ENCODE measurements at places on chromosomes 2 and 18. TPM values are rescaled to one million over a fixed set of nuclear protein-coding genes. Genes with fewer than 3 reads are reported as not detected.

The FOXD4L1 gene
- 4.4 TPM for polyA plus RNA-seq

The LDLRAD4 gene
- polyA plus RNA-seq = 8.0 TPM

DNA sequence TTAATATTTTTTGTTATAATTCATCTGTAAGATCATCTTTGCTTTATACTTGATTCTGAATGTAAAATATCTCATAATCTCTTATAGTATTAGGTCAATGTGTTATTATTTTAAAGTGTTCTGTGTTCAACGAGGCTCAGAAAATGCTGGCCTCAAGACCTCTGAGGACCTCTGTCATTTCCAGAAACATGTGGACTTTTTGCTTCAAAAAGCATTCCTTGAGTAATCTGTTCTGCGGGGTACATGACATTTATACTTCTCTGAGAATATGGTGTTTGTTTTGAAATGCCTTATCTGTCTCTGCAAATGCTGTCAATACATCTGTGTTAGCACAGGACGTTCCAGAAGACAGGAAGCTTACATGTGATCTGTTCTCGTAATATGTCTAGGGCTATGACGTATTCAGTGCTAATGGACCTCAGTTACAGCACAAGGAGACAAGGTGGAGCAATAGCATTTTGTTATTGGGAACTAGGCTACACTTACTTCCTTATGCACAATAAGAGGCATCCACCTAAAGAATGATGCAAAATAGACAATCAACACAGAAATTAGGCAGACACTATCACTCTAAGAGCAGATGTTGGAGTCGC lies 37.6 kb upstream of the IL1RL1 start:
- DNase-seq = no peak

The CABYR gene
- 2.7 TPM for polyA plus RNA-seq

GRCh38 chr2:174664084-174664759 lies 66.6 kb upstream of the WIPF1 start:
- no peak for DNase-seq

DNA sequence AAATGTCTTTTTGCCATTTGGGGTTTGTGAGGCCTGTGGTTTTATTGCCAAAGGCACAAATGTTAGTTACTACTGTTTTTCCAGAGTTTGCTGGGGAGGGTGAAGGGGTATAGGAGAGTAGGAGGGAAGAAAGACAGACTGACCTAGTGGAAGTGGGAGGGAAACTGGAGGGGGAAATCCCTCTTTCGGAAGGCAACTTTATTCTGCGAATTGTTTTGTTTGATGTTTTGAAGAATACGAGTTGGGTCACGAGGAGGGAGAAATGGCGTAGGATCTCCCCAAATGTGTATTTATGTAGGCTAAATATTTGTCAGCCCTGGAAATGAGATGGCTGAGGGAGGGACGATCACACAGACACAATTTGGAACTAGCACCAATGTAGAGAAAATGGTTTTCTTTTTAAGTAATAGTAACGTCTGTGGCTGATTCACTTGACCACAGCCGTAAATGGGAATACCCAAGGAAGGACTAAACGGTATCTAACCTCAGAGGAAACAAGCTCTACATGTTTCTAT lies 172.3 kb downstream of the ICOS start:
- DNase-seq = no peak

- no peak for DNase-seq
Measured at GRCh38 chr18:37489998-37490397, 75.6 kb downstream of the CELF4 start.

GRCh38 chr18:73043211-73043610 lies 175.4 kb upstream of the NETO1 start:
- DNase-seq = no peak

DNA sequence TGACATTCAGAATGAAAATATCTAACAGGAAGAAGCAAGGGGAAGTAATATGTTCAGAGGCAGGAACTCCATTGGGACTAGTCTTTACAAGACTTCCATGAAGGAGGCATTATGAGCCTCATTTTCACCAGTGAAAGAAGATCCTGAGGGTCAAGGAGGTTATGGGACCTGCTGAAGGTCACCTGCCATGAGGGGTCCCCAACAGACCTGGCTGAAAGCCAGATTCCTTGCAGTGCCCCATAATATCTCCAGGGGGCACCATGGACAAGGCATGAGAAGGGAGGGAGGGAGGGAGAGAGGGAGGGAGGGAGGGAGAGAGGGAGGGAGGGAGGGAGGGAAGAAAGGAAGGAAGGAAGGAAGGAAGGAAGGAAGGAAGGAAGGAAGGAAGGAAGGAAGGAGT lies 27.9 kb downstream of the XDH start:
- no peak for DNase-seq

GRCh38 chr2:195503208-195503607 lies 153.8 kb upstream of the SLC39A10 start:
- DNase-seq = no peak

DNA sequence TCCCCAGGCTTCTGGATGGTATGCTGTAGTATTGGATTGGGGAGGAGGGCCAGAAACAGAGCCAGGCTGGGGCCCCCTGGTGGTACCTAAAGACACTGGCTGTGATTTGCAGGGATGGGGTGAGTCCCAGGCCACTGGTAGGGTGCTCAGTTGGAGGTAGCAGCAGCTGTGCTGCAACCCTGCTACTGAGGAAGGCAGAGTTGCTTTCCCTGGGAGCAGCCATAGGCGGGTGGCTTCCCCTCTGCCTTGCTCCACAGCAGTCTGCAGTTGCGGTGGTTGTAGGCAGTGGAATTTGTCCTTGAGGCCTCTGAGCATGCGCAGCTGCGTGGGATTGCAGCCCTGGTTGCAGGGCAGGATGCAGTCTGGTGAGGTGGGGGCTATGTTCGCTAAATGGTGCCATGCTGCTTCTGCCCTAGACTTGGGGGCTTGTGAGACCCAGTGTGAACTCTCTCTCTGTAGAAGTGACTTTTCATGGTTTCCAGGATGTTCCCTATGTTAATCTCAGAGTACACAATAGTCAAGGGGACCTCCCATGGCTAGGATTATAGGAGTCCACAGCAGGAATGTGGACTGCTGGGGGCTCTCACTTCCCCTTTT lies 443.5 kb downstream of the XIRP2 start:
- no peak for DNase-seq

GRCh38 chr2:232981767-232982360 lies 31.2 kb downstream of the NGEF start:
- DNase-seq = no peak

DNA sequence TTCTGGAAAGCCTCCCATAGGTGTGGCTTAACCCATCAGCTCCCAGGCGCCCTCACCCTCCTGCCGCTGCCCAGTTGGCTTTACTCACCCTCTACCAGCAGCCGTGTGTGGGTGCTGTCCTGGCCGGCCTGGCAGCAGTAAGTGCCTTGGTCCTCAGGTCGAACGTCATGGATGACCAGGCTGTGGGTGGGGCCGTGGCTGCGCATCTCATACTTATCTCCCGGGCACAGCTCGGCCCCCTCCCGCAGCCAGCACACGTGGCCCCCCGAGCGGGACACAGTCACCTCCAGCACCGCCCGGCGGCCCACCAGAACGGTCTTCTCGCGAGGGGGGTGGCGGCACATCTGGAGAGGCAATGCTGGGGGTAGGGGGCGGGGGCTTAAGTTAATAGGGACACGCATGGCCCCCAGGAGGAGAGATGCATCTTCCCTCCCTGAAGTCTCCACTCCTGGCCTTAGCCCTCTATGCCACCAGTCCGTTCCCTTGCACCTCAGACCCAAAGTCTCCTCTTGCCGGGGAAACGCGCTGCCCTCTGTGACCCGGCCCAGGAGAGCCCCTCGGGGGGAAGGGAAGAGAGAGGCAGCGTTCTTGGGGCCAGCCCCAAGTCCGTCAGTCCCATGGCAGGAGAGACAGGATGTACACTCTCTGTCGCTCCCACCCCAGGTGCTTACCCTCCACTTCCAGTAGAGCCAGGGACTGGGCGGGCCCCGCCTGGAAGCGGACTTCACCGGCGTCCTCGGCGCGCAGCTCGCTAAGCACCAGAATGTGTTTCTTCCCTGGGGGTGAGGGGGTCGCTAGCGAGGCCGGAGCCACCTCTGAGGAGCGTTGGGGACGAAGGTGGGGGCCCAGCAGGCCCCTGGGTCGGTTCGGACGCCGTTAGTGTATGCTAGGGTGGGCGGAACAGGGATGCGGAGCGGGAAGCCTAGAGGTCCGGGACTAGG lies 7.9 kb downstream of the TMEM198 start:
- DNase-seq = peak; percentile 26

DNA sequence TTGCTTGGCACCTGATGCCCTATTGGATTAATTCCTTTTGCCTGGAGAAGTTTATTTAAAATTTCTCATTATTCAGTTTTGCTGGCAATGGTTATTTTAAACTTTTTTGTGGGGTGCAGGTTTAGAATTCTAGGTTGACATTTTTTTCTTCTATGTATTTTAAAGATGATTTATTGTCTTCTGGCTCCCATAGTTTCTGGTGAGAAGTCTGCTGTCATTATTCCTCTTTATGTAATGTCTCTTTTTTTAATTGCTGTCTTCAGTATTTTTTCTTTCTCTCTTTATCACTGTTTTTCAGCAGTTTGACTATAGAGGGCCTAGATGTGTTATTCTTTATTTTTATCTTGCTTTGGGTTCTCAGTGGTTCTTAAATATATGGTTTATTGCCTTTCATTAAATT lies 182.2 kb upstream of the STON1 start:
- no peak for DNase-seq

DNA sequence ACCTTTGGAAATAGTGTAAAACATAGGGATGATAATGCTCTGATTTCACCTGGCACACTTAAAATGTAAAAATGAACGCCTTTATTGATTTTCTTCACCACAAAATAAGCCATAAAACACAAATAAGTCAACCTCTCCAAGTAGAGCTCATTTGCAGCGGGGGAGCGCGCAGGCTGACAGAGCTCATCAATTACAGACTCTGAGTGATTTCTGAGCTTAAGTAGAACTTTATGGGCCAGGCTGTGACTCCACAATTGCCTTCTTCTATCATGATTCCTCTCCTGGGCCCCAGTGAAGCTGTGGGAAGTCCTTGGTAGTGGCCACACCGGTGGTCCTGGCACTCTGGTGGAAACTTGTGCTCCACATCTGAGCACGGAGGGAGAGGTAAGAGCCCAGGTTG lies 789.0 kb upstream of the RAB6C start:
- no peak for DNase-seq

GRCh38 chr18:8948471-8949149 lies 153.9 kb upstream of the NDUFV2 start:
- DNase-seq = peak; percentile 25

DNA sequence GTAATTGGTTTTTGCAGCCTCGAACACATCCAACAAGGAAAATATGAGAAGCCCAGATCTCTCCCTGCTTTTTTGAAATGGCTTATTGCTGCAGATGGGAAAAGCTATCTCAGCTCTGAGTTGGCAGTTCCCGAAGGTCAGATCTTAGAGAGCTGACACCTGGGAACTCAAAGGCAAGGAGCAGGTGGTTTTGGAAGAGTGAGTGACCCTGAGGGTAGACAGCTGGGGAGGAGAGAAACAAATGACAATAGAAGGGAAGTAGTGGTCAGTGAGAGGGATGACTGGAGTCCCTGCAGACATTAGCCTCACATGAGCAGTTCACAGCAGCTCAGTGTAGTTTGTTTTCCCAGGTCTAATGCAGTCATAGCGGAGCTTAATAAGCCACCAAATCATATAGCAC lies 317.9 kb downstream of the STK39 start:
- no peak for DNase-seq

DNA sequence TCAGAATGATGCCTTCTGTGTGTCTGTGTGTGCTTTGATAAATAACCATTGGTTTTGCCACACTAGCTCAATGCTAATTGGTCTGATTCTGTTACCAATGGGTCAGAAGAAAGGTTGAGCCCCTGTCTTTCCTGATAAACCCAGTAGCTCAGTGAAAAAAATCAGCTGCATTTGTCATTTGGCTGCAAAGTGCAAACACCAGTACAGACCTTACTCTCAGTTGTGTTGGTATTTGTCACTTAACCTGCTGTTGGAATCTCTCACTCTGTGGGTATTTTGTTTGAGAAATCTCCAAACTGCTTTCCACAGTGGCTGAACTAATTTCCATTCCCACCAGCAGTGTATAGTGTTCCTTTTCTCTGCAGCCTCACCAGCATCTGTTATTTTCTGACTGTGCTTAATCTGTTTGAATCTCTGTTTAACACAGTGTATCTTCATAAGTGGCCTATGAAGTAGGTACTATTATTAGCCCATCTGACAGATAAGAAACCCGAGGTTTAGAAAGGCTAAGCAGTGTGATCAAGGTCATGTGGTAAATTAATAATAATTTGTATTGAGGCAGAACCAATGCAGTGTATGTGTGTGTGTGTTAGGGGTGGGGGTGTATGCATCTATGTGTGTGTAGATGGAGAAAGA lies 26.7 kb downstream of the LIMS1 start:
- no peak for DNase-seq

The EPG5 gene
- polyA plus RNA-seq = 12.6 TPM

DNA sequence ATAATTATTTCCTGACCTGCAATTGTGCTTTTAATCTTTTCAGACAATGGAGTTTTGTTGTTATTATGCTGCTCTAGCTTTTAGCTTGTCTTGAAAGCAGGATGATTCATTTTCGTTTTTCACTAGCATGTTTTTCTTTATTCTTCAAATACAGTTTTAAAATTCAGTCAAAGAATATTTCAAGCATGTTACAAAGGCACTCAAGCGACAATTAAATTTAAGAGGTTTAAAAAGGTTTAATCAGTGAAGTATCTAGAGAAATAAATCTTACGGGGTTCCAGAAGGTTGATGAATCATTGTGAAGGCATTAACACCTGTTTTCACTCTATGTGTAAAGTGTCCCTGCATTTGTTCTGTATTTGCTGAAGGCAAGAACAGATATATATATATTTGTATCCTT lies 390.7 kb upstream of the TMEFF2 start:
- no peak for DNase-seq

DNA sequence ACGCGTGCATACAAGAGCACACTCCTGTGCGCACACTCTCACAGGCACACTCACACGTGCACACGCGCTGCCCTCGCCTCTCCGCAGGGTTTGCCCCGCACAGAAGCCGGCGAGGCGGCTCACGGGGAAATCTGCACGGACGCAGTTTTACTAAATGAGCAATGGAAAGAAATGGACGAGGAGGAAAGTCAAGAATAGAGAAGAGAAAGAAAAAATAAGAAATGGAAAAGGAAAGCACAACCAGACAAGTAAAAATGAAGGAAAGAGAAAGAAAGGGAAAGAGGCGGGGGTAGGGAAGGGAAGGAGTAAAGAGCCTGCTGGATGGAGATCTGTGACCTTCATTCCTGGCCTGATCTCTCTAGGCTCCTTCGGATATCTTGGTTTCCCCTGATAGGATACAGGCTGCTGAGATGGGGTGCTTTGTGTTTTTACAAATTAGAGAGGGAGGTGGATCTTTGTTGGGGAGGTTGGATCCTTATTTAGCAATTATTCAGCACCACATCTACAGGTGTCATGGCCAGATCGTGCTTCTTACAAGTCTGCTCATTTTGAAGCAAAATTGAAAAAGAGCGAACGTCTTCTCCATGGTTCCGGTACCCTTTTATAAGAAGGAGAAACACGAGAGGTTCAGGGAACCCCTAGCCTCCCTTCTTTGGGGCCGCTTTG lies 693 bp upstream of the LRP2 start:
- DNase-seq = no peak

- no peak for DNase-seq
Measured at GRCh38 chr18:24802456-24802855, 342.0 kb downstream of the HRH4 start.

The E2F6 gene
- 18.8 TPM for polyA plus RNA-seq

Measured in hindlimb muscle (tissue), 1 donor.